Activated CD4-positive, alpha-beta T cell treated with anti-CD3 and anti-CD28 coated beads for 4 hours (primary cell): ENCODE measurements at places on chromosomes 1 and 21.

GRCh38 chr1:229334716-229335115, 8.1 kb downstream of the CCSAP start:
- no peak for DNase-seq

- no peak for DNase-seq
Observed at GRCh38 chr1:152109231-152109997, 5.8 kb downstream of the TCHH start.

DNA sequence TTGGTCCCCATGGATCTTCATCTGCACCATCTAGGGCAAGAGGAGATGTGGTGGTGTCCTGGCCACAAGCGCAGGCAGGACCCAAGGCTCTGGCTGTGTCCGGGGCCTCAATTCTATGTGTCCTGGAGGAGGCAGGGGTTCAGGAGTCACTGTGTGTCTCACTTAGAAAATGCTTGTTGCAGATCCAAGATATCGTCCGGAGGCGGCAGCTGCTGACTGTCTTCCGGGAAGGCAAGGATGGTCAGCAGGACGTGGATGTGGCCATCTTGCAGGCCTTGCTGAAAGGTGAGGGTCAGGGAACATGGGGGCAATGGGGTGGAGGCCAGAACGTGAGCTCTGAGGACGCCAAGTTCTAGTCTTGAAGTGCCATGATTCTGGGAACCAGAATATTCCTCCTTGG, 29.1 kb downstream of the TRPM2 start:
- DNase-seq: no peak

- no peak for DNase-seq
Observed at GRCh38 chr1:31718327-31718897, 14.6 kb upstream of the COL16A1 start.

DNA sequence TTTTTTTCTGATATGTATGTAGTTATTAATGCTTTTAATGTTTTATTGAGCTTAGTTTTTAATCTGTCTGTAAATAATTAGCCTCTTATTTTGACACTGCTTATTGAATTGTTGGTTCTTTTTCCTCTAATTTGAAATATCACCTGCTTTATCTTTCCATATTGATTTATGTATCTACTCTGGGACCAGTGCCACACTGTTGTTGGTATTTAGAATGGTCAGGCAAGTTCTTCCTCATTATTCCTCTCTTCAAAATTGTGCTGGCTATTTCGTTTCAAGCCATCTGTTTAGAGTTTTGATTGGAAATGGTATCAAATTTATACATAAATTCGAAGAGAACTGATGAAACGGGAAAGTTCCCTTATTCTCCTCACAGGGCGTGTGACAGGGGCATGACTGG, 96.8 kb upstream of the APP start:
- no peak for DNase-seq
